HEK293T (cell line): ENCODE measurements at places on chromosomes 7 and 10.

DNA sequence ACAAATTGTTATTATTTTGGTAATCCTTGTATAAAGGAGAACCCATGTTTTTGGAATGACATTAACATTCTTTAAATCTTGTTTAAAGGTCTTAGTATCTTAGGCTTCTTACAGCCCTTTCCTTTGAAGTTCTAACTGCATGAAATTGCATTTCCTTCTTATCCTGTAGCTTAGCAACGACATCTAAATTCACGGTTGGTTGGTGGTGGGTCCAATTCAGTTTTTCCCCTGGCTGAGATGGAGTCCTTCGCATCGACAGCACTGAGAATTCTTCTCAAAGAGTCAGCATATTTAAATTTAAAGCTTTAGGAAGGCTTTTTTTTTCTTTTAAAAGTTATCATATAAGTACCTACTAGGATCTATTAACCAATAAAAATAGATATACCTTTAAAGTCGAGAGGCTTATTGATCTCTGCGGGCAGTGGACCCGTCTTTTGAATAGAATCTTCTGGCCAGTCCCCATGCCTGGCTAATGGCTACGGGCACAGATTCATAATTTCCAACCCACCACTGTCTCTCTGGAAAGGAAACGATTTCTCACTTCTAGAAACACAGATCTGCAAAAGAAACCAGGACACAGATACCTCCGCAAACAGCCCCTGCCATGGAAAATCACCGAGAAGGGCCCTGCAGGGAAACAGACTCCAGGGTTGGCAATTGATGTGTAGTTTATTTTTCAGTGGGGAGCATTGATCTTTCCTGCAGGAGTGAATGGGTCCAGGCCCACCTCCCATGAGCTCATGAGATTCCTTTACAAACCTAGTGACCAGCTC lies 63.4 kb downstream of the RAMP3 start:
- no peak for DNase-seq

GRCh38 chr7:143906151-143906550 lies 4.2 kb upstream of the TCAF1 start:
- no peak for DNase-seq

GRCh38 chr10:112389271-112389822 lies 15.4 kb downstream of the ACSL5 start:
- no peak for DNase-seq

- no peak for DNase-seq
These were observed 84.2 kb downstream of the CACNA2D1 start for GRCh38 chr7:82359426-82359825.

DNA sequence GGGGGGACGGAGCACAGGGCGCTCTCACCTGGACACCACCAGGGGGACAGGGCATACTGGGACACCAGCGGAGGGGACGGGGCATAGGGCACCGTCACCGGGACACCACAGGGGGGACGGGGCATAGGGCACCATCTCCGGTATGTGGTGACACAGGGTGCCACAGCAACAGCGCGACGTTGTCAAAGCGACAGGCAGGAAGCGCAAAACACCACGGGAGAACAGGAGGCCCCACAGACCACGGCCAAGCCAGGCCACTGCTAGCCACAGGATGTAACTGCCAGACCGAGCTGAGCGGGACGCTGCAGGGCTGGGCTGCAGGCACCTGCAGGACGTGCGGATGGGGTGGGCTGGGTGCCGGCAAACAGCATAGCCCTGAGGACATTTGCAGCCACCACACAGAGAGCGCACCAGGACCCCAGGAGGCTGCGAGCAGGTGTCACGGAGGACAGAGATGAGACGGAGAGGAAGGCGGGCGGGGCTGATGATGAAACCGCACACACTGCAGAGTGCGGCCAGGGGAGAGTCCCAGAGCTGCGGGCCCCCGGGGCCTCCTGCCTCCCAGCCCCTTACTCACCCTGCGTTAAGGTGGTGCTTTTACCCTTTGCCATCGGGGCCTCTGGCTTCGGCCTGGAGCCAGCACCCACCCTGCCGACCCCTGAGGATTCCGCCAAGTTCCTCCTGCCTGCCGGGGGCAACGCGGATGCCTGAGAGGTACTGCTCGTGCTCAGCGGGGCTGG lies 17.5 kb downstream of the MICALL2 start:
- no peak for DNase-seq
